Stimulated activated CD4-positive, alpha-beta T cell treated with anti-CD3 and anti-CD28 coated beads, Interleukin-1b, Interleukin-23, amount 100 ng/mL, for 24 hours (primary cell): ENCODE measurements at places on chromosomes 1 and 21.

DNA sequence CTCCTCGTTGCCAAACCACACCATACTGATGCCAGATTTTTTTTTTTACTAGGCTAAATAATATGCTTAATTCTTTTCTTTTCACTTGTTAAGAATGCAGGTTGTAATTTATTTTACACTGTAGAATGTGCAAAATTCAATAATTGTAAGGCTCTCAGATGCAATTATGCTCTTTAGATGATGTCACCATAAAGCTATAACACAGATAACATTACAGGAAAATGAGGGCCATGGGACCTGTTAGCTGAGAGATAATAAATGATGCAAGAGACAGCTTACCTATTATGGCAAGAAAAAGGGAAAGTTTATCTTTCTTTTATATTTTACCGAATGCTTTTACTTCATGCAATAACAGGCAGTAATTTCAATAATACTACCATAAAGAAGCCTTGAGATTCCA, 35.4 kb downstream of the CHRM3 start:
- no peak for DNase-seq

GRCh38 chr1:89943846-89944781, 50.8 kb upstream of the ZNF326 start:
- DNase-seq: no peak

- DNase-seq: no peak
These were observed 187.1 kb downstream of the HIVEP3 start for GRCh38 chr1:41731516-41732030.

DNA sequence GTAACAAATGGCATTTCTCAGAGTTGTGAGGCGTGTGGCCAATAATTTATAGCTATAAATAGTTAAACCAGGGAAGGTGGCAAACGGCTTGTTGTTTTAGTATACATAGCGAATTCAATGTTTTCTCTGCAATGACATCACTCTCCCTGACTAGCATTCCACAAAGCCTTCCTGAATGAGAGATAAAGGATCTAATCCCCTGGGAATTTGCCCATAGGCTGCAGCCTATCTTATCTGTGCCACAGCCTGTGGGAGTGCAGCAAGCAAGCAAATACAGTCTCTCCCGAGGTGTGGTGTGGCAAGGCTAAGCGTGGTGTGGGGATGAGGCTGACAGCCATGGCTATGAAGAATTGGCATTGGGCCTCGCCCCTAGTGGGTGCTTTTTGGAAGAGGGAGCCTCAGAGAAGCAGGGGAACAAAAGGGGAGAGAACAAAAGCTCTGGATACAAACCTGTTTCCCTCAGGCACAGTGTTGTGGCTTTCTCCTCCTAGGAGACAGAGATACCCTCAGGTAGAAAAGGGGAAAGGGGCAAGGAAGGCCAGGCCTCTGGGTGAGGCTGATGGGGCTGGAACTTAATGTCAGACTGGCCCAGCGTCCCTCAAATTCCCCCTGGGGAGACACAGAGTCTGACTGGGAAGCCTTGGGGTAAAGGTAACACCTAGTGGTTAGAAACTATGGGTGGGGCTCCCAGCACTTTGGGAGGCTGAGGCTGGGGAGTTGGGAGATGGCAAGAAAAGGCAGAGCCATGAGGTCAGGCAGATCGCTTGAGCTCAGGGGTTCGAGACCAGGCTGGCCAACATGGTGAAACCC, 8.9 kb downstream of the TAGLN2 start:
- no peak for DNase-seq

GRCh38 chr1:19511116-19511515, 25.8 kb upstream of the CAPZB start:
- no peak for DNase-seq

GRCh38 chr1:202106340-202107254, 16.1 kb upstream of the GPR37L1 start:
- no peak for DNase-seq

GRCh38 chr1:230273141-230273710, 152.9 kb downstream of the PGBD5 start:
- no peak for DNase-seq

DNA sequence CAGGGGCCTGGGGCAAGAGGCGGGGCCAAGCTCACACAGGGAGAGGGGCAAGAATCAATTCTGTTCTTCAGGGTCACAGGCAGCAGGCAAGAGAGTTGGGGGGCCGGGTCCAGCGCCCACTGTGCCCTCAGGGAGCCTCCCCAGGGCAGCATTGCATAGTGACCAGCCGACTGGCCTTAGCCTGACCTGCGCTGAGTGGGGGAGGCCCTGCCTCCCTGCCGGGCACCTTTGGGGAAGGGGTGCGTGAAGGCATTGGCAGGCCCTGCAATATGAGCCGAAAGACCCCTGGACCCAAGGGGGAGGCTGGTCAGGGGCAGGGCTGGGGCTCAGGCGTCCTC, 12.2 kb downstream of the SCNN1D start:
- no peak for DNase-seq

DNA sequence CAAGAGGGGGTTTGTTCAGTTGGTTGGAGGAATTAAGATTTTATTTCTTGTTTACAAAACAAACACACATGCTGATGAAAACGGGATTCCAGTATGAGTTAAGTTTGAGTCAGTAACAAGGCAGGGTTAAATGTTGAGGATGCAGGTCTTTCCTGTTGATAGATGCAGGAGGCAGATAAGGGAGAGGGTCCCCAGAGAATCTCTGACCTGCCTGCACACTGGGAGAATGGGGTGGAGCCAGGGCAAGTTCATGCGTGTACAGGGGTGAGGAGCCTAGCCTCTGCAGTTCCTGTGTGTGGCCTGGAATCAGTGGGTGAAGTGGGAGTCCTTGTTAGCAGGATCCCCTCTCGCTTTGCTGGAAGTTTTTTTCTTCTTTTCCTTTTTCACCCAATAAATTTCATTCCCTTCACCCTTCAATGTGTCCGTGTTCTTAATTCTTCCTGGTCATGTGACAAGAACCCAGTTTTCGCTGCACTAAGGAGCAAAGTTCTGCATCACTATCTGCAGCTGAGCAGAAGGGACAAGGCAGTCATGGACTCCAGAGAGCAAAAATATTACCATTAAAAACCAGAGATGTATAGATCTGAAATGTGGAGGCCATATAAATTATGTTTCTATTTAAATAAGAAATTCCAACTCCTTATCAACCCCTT, 69.9 kb upstream of the MARK1 start:
- no peak for DNase-seq

- no peak for DNase-seq
These were observed 156.6 kb upstream of the RAB4A start for GRCh38 chr1:229114315-229114714.

GRCh38 chr1:233944601-233945000, 40.1 kb downstream of the SLC35F3 start:
- no peak for DNase-seq

GRCh38 chr1:29542548-29542947, 306.2 kb downstream of the PTPRU start:
- DNase-seq: no peak

- no peak for DNase-seq
These were observed 11.4 kb downstream of the RGS5 start for GRCh38 chr1:163191301-163191700.

DNA sequence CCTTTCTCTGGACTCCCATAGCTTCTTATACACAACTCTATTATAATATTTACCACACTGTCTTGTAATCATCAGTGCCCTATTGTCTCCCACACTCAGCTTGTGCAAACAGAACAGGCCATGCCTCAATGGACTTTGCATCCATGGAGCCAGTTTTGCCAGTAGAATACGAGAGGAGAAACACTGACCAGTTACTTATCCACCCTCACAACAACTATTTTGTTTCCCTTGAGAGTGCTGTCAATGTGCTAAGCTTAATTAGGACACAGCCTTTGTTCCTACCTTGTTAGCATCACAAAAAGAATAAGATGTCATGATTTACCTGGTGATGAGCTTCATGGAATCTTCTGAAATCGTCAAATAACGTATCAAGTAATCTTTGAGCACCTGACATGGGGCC, 18.1 kb upstream of the LRRC52 start:
- no peak for DNase-seq
